ENCODE measurements at places on chromosomes 2 and 18. TPM values are rescaled to one million over a fixed set of nuclear protein-coding genes. Genes with fewer than 3 reads are reported as not detected.

The NR4A2 gene
- 0.17 TPM for total RNA-seq

The FOXI3 gene
- not detected for total RNA-seq

The NTSR2 gene
- under 0.01 TPM for total RNA-seq

The GPR35 gene
- 1.2 TPM for total RNA-seq

The HOXD1 gene
- total RNA-seq: not detected

The ZAP70 gene
- total RNA-seq: not detected
